Fibroblast of skin of scalp (primary cell): ENCODE measurements at places on chromosomes 3 and 15.

DNA sequence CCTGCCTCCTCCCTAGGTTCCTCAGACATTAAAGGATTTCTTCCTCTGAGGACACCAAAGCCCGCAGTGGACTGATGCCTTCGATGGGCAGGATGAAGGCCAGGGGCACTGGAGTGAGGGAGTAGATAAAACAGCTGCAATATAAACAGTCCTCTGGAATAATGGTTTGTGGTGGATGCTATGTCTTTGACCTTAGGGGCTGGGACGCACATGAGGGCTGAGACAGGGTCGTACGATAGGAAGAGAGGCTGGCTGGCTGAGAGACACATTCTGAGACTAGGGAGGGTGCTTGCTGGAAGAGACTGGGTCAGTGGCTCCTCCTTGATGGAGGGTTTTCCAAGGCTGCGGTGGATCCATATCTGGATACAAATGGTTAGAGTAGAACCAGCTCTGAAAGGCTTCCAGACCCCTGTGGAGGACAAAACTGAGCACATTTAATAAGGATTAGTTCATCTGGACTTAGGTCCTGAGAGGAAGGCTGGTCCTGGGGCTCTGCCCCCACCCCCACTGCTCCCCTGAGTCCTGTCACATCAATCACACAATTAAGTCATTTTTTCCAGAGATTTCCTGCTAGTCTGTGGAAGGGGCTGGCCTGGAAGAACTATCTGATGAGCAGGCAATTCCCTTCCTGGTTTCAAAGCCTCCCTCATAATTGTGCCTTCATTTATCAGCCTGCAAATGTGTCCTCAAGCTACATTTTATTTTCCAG, 15.8 kb downstream of the TBC1D21 start:
- no peak for DNase-seq

- peak; percentile 77 for DNase-seq
Observed at GRCh38 chr3:25455441-25456132, 27.5 kb downstream of the RARB start.

GRCh38 chr3:48301800-48302166, 31.7 kb downstream of the SPINK8 start:
- peak; percentile 17 for DNase-seq

- DNase-seq, result no peak
Observed at GRCh38 chr3:112117841-112118571, 15.0 kb downstream of the GCSAM start.

DNA sequence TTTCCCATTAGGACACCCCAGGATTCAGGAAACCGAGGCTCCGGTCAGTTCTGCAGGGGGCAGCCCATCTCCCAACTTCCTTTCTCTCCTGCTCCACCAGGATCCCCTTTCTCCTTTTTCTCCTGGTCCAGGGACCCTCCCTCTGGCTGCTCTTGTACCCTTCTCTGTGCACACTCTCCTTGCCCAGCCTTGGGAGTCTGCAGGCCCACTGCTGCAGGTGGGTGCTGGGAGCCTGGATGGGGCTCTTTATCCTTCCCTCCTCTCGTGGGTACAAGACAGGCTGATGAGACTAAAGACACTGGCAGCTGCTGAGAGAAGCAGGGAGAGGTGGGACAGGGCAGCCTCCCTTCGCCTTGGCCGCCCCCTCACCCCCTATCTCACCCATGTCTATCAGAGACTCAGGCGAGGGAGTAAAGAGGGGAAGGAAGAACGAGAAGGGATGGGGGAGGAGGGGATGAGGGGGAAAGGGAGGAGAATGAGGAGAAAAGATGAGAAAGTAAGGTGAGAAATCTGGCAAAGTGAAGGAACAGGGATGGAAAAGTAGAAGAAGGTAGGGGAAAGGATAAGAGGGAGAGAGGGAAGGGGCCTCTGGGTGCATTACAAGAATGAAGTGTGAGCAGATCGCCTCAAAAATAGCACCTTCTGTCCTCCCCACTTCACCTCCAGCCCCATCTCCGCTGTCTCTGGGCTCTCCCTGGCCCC, 45.2 kb downstream of the ITGA11 start:
- DNase-seq, result no peak

- DNase-seq, result no peak
Observed at GRCh38 chr3:115598216-115598615, 25.1 kb upstream of the GAP43 start.

- peak; percentile 29 for DNase-seq
Observed at GRCh38 chr15:27486683-27487647, 516.0 kb downstream of the GABRG3 start.

GRCh38 chr3:9224490-9224889, 25.0 kb downstream of the SRGAP3 start:
- DNase-seq, result peak; percentile 28

- DNase-seq, result no peak
Observed at GRCh38 chr3:121231872-121232271, 313.9 kb downstream of the POLQ start.

- no peak for DNase-seq
Observed at GRCh38 chr3:176992978-176993377, 204.3 kb downstream of the TBL1XR1 start.

GRCh38 chr15:86060674-86061073, 19.0 kb upstream of the AGBL1 start:
- DNase-seq, result no peak

DNA sequence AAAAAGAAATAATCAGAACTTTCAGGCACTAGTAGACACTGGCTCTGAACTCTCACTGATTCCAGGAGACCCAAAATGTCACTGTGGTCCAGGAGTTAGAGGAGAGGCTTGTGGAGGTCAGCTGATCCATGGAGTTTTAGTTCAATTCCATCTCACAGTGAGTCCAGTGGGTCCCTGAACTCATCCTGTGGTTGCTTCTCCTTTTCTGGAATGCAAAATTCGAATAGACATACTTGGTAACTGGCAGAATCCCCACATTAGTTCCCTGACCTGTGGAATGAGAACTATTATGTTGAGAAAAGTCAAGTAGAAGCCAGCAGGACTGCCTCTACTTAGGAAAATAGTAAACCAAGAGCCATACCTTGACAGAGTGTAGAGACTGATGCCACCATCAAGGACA, 87.3 kb upstream of the OXTR start:
- DNase-seq, result peak; percentile 84

DNA sequence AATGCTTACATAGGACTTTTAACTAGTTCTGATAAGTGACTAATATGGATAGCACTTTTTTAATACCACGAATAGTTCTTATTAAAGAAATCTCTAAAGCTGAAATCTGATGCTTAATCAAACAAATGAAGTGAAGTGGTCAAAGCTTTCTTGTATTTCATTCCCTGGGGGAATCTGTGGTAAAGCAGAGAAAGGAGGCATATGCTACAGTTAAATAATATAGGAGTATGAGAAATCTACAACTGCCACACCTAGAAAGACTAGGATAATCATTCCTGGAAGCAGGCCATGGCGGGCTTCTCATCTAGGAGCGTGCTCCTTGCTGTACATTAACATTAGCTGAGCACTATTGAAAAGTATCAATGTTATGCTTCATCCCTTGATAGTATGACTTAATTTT, 835.7 kb downstream of the OTOL1 start:
- peak; percentile 29 for DNase-seq

- DNase-seq, result no peak
Observed at GRCh38 chr15:27889258-27889657, 209.9 kb downstream of the OCA2 start.

DNA sequence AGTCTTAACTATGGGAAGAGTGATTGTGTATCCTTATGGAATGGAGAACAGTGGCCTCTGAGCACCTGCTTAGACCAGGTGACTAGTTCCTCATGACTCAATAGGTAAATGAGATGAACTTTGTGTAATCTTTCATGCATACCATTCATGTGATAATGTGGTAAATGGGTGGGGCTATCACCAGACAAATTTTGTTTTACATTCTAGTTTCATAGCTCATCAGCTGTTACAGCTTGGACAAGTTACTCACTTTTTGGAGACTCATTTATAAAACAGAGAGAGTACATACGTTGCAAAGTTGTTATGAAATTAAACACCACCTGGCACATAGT, 103.7 kb upstream of the TGFBR2 start:
- DNase-seq, result peak; percentile 32

GRCh38 chr15:35596285-35596684, 50.3 kb upstream of the DPH6 start:
- peak; percentile 11 for DNase-seq

DNA sequence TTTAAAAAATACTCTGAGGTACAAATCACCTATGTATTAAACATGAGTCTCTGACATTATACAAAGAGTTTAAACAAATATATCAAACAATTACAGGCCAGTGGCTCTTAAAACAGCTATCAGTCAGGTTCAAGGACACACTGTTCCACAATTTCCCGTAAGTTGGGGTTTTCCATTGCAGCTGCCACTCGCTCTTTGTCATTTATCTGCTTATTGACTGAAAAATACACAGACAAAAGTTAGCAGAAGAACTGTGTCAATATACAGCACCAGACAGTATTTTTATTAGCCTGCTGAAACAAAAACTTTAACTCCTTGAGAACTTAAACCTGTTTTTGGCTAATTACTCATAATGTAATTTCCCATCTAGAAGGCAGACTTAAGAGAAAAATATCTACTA, 20.8 kb downstream of the CIAO2A start:
- no peak for DNase-seq

DNA sequence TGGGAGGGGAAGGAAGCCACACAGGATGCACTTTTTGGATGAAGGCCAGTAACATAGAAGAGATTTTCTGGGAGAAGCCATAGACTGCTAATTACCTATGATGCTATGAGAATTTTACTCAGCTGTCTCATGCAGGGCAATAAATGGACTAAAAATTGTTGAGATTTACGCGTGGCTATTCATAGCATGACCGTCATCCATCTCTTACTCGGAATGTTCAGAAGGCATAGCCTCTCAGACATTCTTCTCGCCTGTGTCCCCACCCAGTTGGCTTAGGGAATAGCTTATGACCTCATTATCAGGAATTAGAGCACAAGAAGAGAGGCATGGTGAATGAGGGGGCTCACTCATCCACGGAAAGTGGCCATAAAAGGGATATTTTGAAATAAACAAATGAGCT, 107.9 kb upstream of the ATP10A start:
- peak; percentile 3 for DNase-seq
